ENCODE measurements at places on chromosomes 5 and 9.

GRCh38 chr9:113790093-113790492 lies 86.0 kb upstream of the ZNF618 start:
- DNase-seq: no peak

DNA sequence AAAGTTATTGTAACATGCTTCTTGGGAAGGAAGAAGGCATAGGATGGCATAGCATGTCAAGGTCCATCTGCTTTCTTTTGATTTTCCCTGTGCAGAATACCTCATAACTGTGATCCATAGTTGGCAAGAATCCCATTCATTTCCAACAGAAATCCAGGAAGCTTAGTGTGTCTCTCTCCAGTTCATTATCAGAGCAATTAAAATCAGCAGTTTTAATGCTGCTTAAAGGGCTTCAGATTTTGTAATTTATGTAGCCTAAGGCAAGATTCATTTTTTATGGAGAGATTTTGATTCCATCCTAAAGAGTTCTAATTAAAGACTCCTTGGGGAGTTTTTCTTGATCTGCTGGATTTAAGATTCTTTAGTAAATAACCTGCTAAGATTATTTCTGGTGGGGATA lies 560.1 kb downstream of the PDE4D start:
- no peak for DNase-seq

- DNase-seq: no peak
Measured at GRCh38 chr5:133247881-133248624, 196.2 kb downstream of the HSPA4 start.

DNA sequence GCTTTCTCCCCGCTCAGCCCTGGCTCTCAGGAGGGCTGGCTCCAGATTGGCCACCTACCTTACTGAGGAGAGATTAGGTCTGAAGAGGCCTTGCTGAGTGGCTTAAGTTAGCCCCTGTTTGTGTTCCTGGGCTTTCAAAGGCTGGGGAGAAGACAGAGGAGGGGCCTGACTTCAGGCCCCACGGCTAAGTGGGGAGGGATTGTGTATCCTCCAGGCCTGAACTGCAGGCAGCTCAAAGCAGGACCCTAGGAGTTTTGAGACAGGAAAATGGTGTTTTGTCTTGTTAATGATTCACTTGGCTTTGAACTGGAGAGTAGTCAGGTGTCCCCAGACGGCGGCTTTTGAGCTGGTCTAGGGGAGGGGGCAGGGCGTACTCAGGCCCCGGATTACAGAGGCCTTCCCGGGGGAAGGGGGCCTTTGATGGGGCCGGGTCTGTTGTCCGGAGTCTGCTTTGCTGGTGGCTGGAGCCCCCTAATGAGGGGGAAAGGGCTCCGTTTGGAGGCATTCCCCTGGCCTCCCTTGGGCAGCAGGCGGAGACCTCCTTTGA lies 162.0 kb upstream of the SMIM23 start:
- no peak for DNase-seq

DNA sequence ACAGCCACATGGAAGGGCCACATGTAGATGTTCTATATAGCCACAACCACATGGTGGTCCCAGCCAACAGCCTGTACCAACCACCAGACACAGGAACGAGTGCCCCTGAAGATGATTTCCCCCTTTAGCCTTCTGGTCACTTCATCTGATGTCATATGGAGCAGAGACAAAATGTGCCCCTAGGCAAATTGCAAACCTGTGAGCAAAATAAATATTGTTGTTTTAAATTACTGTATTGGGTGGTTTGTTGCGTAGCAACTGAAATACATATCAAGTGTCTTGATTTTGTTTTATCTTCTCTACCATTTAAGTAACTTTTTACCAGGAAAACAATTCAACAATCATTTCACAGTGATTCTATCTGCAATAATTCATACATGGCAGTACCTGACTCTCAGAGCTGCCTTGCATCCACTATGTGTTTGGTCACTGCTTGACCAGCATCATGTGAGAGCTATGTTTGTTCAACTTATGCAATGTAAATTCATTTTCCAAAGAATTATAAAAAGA lies 142.5 kb upstream of the VLDLR start:
- DNase-seq: no peak

All from natural killer cell treated with Interleukin-12 subunit alpha and Interleukin-12 subunit beta and Interleukin-15 and Interleukin-18, amount 100 ng/mL, for 72 hours (primary cell).